ENCODE measurements at places on chromosomes 5 and 9.

DNA sequence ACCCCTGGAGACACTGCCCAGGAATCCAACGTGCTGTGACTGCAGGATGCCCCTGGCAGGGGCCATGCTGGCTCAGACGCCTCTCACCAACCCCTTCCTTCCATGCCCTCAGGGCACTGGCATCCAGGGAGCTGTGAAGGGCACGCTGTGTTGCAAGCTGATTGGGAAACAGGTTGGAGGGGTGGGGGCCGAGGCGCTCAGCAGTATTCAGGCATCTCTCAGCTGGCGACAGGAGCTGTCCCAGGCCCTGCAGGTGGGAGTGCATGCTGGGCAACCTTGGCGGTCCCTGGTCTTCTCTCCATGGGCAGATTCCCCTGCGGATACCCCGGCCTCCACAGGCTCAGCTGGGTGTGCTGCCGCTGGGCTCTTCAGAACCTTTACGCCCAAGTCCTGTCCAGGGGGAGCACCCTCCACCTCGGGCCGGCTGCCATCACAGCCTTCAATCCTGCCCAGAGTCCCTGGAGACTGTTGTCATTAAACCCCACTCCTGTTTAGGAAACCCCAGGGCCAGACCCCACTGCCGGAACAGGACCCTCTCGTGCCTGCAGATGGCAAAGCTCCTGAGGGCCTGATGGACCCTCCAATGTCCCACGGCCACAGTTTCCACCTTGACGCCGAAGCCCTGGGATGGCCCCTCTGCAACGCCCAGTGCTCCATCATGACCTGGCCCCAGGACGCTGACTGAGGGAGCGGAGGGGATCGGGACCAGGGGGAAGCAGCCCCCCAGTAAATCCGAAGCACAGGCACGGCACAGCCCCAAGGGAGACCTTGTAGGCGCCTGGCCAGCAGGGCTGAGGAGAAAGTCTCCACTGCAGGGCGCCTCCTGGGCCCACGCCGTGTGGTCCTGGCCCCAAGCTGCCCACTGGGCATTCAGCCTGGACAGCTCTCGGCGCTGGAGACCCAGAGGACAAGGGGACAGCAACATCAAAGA is 9.3 kb downstream of the TPPP start:
- no peak for DNase-seq

DNA sequence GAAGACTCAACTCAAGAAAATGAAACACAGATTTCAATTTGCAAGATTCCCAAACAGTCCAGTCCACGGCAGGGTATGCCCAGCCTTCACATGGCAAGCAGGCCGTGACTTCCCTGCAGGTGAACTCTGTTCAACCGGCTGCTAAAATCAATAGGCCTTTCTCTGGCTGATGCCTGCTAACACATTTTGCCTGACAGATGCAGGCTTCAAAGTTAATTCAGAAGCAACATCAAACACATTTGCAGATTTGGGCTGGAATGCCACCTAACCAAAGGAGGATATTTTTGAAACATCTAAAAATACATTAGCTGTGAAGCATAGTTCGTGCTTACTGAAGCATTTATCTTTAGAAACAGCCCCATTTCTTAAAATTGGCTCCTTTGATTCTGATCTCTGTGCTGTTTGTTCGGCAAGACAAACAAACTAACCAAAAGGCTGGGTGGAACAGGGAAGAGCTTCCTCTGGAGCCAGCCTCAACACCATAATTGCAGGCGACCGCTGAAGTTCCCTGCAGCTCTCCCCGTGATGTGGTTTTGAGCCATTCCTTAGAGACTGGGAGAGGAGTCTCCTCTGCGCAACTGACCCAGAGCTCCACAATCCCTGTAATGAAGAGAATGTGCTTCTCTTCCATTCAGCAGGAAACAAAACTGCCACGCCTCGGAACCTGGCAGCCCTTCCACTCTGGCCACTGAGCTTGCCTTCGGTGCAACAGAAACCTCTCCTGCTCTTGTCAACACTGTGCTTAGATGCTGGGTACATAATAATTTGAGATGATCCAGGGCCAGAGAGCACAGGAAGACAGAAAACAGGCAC is 126.5 kb downstream of the MYO10 start:
- no peak for DNase-seq

DNA sequence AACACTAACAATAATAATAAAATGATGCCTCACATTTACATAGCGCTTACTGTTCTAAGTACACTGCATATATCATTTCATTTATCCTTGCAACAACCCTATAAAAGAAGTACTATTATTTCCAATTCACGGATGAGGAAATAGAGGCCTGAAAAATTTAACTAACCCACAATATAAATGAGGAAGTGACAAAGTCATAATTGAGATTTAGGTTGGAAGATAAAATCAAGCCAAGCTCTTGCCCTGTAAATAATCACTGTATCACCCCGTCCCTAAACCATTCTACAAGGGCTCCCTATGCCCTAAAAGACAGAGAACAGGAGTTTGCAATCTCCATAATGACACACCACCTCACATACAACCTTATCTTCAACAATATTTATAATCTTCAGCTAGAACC is 49.6 kb downstream of the STRBP start:
- DNase-seq: no peak

DNA sequence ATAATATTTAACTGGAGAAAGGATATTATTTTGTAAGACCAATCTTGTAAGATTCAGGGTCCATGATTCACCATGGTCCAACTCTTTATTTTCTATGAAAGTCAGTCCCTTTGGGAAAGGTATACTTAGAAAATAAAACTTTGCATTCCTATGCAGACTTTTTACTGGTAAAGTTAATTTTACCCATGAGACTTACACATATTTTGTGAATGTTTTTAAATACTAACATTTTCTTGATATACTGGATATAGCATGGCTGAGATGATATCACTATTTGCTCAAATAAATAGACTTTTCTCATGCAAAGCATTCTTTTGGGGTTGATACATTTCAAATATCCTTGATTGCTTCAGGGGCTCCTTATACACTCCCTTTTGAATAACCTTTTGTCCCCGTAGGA is 512.1 kb downstream of the MAN2A1 start:
- DNase-seq: no peak

- DNase-seq: no peak
Observed at GRCh38 chr5:74543162-74543995, 97.1 kb downstream of the ENC1 start.

DNA sequence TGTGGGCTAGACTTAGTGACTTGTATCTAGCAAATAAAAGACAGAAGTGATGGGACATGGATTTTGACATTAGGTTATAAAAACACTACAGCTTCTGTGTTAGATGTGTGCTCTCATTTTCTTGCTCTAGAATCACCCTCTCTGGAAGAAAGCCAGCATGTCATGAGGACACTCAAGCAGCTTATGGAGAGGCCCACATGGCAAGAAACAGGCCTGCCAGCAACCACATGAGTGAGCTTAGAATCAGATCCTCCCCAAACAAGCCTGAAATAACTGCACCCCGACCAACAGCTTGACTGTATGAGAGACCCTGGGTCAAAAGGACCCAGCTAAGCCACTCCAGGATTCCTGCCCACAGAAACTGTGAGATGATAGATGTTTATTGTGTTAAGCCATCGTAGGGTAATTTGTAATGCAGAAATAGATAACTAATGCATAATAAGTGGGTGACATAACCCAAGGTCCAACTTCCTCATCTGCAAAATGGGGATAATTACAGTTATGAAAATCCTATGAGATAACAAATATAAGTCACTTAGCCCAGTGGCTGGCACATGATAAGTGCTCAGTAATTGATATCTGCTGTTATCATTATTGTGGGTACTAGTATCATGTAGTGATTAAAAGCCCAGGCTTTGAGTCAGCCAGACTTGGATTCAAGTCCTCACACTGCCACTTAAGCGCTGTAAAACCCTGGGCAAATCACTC is 86.5 kb downstream of the KLHL3 start:
- DNase-seq: no peak

GRCh38 chr9:92726348-92726747 is 38.3 kb downstream of the BICD2 start:
- DNase-seq: no peak

DNA sequence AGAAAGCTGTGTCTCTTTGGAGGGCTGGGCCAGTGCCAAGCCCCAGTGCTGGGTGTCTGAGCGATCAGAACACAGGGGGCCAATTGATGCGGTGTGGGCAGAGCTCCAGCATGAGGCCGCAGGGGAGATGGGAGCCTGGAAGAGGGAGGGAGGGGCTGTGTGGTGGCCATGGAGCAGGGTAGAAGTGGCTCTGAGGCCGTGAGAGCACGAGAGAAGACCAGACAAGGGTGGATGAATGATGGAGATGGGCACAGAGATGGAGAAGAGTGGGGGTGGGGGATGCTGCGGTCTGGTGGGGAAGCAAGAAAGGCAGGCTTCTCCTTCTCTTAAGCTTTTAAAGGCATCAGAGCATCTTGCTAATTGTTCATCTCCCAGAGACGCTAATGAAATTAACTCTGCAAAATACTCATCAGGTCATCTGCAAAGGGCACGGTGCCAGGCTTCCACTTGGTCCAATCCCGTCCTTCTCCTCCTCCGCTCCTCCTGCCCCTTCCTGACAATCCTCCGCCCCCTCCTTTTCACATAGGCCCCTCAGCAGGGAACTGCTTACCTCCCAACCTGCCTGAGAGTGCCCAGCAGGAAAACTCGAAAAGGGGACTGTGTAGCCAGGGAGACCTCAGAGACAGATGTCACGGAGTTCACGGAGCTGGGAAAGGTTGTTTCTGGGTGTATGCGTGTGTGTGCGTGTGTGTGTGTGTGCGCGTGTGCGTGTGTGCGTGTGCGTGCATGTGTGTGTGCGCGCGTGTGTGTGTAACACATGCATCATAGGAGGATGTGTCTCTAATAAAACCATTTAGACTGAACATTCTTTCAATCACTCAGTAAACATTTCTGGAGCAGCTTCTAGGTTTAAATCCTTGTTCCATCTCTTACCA is 7.1 kb upstream of the UNC5A start:
- DNase-seq: no peak

DNA sequence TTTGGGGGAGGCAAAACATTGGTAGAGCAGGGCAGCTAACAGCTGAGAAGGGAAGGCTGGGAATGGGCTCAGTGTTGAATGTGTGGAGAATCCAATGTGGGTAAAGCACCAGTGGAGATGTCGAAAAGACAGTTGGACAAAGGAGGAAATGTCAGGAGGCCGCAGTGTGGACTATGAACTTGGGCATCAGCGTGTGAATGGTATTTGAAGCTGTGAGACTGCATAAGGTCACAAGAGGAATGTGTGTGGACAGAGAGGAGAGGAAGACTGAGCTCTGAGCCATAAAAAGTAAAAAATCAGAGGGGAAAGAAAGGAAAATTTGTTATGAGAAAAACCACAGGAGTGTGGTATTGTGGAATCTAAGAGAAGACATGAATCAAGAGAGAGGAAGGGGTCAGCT is 99.4 kb upstream of the ADAMTS16 start:
- no peak for DNase-seq

- no peak for DNase-seq
Observed at GRCh38 chr5:158921441-158922262, 178.1 kb downstream of the EBF1 start.

- DNase-seq: no peak
Observed at GRCh38 chr9:85302938-85303756, 438.6 kb downstream of the AGTPBP1 start.

- DNase-seq: no peak
Observed at GRCh38 chr9:121105531-121105930, 30.8 kb downstream of the CNTRL start.

- DNase-seq: no peak
Observed at GRCh38 chr5:137708796-137709559, 26.9 kb downstream of the KLHL3 start.

DNA sequence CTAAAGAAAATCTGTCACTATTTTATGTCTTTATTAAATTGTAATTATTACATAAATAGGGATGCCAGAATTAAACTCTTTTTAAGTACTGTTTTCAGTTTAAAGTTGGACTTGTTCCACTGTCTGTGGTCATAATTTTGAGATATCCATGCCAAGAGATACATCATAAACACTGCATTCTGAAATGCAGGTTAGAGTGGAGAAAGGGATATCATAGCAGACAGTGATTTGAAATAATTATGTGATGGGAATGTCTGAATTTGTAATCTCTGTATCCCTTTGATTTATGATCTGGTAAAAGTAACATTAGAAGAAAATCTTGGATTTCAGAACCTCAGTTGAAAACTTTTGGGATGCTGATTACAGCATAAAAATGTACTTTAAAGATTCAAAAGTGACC is 222.1 kb downstream of the GOLPH3 start:
- DNase-seq: no peak

DNA sequence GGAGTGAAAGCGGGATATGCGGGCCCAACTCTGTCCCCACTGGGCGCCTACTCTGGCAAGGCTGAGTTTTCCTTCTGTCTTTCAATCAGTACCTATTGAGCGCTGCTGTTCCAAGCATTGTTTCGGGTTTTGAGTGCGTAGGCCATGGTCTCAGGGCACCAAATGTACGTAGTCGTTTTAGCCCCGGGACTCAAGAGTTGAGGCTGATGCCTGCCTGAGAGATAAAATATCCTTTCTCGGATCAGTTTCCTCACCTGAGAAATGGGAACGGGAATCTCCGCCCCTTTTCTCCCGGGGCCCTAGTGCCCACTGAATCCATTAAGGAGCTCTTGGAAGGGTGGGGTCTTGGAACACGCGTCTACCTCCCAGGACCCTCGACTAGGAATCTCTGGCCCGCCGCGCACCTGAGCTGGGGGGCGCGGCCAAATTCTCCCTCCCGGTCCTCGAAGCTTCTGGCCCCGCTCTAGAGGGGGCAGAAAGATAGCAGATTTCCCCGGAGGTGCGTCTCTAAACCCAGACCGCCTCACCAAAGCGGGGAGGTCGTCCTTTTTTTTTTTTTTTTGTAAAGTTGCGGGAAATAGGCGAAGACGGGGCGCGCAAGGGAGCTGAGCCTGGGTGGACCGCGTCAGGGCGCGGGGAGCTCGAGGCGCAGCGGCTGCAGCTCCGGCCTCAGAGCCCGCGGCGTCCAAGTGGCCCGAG is 494 bp upstream of the CXXC5 start:
- DNase-seq: no peak

- DNase-seq: no peak
Observed at GRCh38 chr5:99911971-99912370, 623.2 kb upstream of the FAM174A start.

- DNase-seq: no peak
Observed at GRCh38 chr9:114172981-114173833, 17.9 kb downstream of the COL27A1 start.

DNA sequence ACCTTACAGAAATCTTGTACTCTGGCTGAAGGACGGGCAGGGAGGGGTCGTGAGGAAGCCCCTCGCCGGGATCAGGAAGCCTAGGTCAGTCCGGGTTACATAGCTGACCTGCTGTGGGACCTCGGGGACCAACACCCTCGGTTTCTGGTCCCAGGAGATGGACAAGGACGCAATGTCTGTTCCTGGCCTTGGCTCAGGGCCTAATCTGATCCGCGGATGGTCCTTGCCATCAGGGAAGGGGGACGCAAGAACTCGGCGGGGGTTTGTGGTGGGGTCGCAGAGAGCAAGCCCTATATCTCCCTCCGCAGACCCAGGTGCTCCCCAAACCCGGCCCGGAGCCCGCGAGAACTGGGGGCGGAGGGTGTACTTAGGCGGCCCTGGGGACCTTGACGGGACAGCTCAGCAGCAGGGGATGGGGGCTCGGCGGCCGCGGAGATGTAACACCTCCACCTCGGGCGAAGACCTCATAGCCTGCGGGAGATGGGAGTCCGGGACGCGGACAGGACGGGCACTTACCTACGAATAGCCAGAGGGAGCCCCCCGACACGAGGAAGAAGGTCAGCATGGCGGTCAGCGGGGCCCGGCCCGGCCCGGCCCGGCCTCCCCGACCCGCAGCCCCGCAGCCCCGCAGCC is 353 bp downstream of the ACSL6 start:
- no peak for DNase-seq

All from activated CD4-positive, alpha-beta T cell treated with anti-CD3 and anti-CD28 coated beads for 4 hours (primary cell).